Activated CD4-positive, alpha-beta T cell treated with anti-CD3 and anti-CD28 coated beads, Interleukin-2, amount 50 U/mL, for 1 hour (primary cell): ENCODE measurements at places on chromosomes 2 and 18.
A peak's percentile ranks its signal among the peaks of the same experiment; 100 is the strongest.

- DNase-seq = no peak
Measured at GRCh38 chr18:72542984-72543356, 1.2 kb downstream of the CBLN2 start.

GRCh38 chr2:231191896-231192872 is 6.2 kb upstream of the ARMC9 start:
- DNase-seq = no peak

DNA sequence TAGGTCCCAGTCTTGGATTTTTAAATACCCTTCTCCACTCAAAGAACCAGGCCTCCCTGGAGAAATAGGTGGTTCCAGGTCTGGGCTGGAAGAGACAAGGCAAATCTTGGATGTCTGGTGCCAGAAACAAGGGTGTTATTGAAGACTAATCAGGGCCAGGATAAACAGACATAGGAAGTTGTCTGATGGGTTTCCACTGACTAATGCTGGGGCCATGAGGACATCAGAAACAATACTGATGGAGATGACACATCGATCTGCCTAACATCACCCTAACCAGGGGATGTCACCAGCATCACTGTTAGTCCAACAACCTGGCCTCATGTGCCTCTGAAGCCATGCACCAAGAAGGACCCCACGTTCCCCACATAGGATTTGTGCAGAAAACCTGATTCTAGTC is 42.5 kb upstream of the GLI2 start:
- DNase-seq = no peak

DNA sequence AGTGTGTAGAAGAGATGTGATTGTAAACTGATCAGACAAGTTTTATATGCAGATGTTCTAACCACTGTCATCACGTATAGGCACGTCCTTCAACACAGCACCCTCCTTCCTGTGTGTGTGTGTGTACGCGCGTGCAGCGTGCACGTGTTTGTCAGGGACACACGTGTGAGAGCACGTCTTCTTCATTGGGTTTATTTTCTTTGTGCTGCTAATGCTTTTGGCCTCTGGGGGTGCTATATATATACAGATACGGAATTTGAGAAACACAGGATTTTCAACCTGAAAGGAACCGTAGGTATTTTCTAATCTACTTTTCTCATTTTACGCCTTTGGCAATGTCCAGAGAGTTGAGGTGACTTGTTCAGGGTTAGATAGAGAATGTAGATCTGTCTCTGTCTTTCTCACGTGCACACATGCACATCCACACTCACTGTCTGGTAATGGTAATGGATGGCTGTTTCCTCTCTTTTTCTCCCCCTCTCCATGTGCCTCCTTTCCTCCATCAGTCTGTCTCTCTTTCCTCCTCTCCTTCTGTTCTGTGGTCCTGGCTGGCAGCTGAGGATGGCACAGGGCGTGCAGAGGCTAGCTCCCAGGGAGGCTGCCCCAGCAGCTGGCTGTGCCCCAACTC is 13.4 kb upstream of the CELF4 start:
- DNase-seq = no peak

DNA sequence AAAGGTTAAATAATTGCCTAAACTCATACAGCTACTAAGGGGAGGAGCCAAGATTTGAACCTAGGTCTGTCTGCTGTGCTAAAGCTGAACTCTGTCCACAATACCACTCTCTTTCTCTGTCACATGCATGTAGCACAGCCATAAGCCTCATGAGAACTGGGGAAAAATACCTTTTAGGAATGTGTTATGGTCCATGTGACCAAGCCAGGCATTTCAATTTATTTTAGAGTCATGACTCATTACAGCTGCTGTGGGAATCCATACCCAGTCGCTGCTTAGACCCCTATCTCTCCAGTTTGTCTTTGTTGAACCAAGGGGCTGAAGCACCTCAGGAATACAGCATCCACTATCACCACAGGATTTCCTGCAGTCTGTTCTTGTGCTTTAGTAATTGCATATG is 200.0 kb upstream of the SIX3 start:
- DNase-seq = no peak

GRCh38 chr18:10453261-10453805 is 1.1 kb upstream of the APCDD1 start:
- DNase-seq = no peak

GRCh38 chr18:56028514-56028913 is 440.5 kb upstream of the TCF4 start:
- DNase-seq = no peak

- no peak for DNase-seq
Measured at GRCh38 chr2:182435754-182436153, 8.9 kb upstream of the PDE1A start.

DNA sequence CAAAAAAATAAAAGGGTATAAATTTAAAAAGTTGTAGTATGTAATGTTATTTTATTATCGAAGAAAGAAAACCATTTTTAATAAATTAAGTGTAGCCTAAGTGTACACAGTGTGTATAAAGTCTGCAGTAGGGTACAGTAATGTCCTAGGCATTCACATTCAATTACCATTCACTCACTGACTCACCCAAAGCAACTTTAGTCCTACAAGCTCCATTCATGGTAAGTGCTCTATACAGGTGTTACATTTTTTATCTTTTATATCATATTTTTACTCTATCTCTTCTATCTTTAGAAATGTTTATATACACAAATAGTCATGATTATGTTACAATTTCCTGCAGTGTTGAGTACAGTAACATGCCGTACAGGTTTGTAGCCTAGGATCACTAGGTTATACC is 59.5 kb downstream of the RABL2A start:
- no peak for DNase-seq

- no peak for DNase-seq
Measured at GRCh38 chr2:74313497-74313896, 29.7 kb downstream of the SLC4A5 start.

DNA sequence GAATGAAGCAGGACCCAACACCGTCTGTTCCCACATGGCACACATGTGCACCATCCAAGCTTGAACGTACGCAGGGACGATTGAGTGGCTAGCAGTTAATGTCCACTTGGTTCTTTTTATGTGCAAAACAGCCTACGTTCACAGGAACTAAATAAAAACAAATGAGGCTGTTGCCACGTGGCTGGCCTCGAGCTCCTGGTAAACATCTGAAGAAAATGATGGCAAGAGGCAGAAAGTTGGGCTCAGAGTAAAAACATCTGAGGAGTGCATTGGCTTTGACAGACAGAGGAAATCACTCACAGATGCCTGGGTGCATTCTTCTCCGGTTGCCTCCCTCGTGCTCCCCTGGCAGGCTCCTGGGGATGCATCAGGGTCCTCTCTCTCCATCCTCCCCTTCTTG is 177.9 kb downstream of the NRP2 start:
- DNase-seq = no peak

GRCh38 chr18:79169958-79170555 is 100.9 kb downstream of the ATP9B start:
- no peak for DNase-seq

DNA sequence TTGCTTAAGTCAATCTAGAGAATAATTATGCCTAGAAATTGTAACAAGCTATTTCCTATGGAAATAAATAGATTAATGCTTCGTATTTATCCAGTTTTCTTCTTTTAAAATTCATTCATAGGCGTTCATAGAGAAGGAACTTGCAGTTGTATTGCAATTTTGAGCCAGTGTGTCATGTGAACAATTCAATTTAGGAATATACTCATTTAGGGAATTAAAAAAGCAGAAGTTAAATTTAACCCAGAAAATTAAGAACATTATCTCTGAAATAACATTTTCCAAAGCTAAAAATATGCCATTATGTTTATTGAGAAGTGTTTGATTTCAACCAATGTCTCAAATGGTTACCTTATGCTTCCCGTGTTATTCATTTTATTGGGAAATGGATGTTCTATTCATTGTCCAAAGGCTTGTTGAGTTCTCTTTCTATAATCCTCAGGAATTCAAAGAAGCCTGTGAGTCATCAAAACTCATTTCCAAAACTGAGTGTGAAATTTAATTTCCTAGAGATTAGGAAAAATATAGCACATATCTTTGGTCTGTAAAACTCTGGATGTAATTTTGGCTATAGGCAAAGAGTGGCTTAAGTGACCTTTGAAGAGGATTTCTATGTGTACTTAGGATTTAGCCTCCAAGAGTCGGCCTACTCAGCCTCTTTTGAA is 99.7 kb downstream of the SLC8A1 start:
- DNase-seq = no peak

DNA sequence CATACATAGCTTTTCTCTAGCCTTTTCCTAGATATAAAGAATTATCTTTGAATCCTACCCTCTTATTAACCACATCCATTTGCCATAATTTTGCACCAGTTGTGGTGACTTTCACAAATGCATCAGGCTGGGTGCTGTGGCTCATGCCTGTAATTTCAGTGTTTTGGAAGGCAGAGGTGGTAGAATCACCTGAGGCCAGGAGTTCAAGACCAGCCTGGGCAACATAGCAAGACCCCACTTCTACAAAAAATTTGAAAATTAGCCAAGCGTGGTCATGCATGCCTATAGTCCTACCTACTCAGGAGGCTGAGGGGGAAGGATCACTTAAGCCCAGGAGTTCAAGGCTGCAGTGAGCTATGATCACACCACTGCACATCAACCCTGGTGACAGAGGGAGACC is 672.4 kb upstream of the CHAC2 start:
- DNase-seq = no peak

GRCh38 chr2:160482673-160483072 is 10.9 kb downstream of the RBMS1 start:
- no peak for DNase-seq

- DNase-seq = no peak
Measured at GRCh38 chr2:234546770-234547169, 49.9 kb upstream of the ARL4C start.

DNA sequence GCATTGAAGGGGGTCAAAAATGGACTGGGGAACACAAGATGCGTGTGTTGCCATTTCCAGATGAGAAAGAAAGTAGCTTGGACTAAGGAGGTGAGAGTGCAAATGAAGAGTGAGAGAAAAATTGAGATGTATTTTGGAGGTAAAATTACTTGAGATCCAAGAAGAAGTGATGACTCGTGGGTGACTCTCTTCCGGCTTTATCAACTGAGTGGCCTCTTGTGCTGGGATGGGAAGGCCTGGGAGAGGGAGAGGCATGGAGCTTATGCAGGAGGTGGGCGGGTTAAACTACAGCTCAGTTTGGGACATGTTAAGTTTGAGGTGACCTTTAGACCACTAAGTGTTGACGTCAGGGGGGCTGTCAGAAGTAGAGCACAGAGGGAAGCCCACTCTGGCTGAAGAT is 34.9 kb downstream of the SULT1C2 start:
- no peak for DNase-seq

GRCh38 chr2:134258684-134259388 is 5.0 kb downstream of the MGAT5 start:
- peak; percentile 48 for DNase-seq

- DNase-seq = no peak
Measured at GRCh38 chr2:206198677-206199076, 39.0 kb downstream of the EEF1B2 start.

DNA sequence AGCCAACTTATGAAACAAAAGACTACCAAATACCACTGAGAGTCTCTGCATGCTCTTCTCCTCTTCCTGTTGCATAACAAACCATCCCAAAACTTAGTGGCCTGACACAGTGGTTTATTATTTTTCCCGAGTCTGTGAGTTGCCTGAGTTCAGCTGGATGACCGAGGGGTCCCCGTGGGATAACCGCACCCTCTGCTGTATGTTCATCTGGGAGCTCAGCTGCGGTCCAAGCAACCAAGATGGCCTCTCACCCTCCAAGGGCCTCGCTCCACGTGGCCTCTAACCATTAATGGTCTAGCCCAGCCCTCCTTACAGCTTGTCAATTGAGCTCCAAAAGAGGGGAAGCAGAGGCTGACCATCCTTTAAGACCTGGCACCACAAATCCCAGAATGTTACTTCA is 17.1 kb downstream of the ITM2C start:
- no peak for DNase-seq

GRCh38 chr18:35386600-35387100 is 9.5 kb upstream of the ZNF396 start:
- peak; percentile 47 for DNase-seq

GRCh38 chr2:236643480-236643879 is 73.9 kb downstream of the ACKR3 start:
- DNase-seq = no peak

- no peak for DNase-seq
Measured at GRCh38 chr18:46333431-46334135, 229.4 kb downstream of the HAUS1 start.

DNA sequence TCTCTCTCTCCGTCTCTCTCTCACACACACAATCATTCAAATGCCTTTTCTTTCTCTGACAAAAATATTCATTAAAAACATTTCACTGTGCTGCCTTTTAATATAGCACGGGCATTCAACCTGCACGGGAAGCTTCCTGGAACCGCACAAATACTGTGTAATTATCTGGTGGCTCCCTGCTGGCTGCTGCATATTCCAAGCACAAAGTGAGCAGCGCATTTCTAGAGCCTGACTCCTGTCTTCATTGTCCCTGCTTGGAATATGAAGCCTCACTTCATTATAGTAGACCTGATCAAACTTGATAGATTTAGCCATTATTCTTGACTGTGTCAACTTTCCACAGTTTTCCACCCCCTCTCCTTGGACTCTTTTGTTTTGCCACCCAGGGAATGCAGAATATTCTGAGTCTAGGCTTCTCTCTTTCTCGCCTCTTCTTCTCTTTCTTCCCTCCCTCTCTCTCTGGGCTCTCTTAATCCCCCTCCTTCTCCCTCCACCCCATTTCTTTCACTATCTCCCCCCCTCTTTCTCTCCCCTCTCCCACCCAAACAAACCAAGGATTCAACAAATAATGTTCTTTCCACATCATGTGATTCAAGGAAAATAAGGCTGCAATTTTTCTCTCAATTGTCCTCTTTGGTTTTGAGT is 672.1 kb upstream of the FANCL start:
- no peak for DNase-seq
